Cardiac muscle cell (in vitro differentiated cells and primary cell): ENCODE measurements at places on chromosomes 6 and 20. TPM values are rescaled to one million over a fixed set of nuclear protein-coding genes. Genes with fewer than 3 reads are reported as not detected.
A peak's percentile ranks its signal among the peaks of the same experiment; 100 is the strongest.

DNA sequence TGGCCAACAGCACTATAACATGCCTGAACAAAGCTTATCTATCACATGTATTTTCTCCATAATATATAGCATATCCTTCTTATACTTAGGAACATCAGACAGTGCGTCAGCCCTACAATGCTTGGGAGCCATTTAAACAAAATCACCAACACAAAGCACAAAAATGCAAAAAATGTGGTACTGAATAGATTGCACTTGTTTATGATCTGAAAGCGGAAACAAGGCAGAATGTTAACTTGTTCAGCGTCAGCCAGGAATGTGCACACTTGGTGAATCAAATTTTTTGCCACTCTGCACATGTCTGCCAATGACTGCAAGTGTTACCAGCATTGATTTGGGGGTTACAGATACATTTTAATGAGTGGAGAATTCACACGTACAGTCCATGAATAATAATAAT, 14.8 kb downstream of the SLC35A1 start:
- peak; percentile 8 for DNase-seq
- H3K27ac ChIP-seq: no peak overlapping the region
- no peaks in the 10 kb centered on the region for H3K27me3 ChIP-seq
- H3K4me1 ChIP-seq: no peaks in the 10 kb centered on the region
- no peaks in the 10 kb centered on the region for H3K36me3 ChIP-seq

- no peaks in the 10 kb centered on the region for H3K27me3 ChIP-seq
- H3K4me3 ChIP-seq: no peak overlapping the region
- no peaks in the 10 kb centered on the region for H3K4me1 ChIP-seq
- H3K36me3 ChIP-seq: no peaks in the 10 kb centered on the region
- DNase-seq: no peak
Measured at GRCh38 chr20:41903586-41903985, 285.4 kb upstream of the CHD6 start.

The XKR7 gene
- 0.03 and 0.04 TPM in 2 replicates for total RNA-seq

The MUCL3 gene
- not detected in 2 replicates for total RNA-seq
